ENCODE measurements at places on chromosomes 7 and 10.

DNA sequence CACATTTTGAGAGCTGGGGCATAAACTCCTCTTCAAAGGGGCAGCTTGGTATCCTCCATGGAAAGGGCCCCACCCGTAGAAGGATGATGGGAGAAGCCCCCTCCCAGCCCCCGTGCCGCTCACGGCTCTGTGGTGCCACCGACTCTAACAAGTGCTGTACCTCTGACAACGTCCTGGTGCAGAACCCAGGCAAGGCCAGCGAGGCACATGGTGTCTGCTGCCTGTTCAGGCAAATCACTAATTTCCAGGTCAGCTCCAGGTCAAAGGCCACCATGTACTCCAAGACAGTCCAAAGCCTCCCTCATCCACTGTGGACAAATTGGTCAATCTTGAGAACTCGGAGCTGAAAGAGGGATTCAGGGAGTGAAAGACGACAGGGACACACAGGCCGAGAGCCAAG, 11.4 kb upstream of the CNPY1 start:
- no peak for DNase-seq

DNA sequence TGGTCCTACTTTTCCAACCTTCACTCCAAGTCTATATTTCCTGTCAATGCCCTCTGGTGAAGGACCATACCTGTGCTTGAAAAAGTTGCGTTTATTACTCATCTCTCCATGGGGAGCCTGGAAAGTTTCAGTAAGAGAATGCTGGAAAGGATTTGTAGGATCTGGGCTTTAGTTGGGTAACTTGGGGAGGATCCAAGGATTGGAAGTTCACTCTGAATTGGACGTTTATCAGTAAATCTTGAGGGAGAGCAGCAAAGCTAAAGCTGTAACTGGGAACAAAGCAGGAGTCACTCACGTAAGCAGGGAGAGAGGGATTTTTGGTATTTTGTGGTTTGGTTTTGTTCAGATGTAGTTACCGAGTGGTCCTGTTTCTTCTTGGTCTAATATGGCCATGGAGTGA, 51.4 kb upstream of the NPVF start:
- no peak for DNase-seq

DNA sequence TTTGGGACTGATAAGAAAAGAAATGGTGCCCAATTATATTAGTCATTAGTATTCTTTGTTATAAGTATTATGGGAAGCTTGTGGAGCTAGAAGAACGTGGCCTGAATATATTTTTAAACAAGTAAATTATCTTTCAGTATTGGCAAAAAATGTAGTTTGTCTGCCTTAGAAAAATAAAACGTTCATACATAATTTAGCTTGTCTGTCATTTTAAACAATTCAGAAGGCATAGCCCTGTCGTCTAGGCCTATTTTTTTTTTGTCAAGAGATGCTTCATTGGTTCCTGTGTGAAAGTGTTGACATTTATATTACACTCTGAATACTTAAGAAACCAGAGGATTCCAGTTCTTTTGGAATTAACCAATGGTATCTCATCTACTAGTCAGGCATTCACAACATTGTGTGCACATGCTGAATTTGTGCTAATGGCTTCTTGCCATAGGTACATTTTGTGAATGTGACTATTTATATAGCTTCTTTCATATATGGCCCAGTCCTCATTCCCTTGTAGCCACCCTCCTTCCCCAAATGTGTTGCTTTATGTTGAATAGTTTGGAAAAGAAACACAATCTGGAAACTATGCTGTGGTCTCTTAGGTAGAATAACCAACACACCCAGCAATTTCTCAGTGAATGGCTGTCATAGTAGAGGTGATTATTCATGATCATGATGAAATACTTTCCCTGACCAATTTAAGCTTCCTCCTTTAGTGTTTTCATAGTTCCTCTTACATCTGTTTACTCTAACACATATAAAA, 435.8 kb downstream of the EXOC4 start:
- DNase-seq: peak; percentile 35

- DNase-seq: no peak
Observed at GRCh38 chr7:34269084-34269483, 363.7 kb downstream of the BMPER start.

- DNase-seq: no peak
Observed at GRCh38 chr7:69595415-69595814, 2.9 kb upstream of the AUTS2 start.

- no peak for DNase-seq
Observed at GRCh38 chr7:83925860-83926259, 268.7 kb downstream of the SEMA3A start.

DNA sequence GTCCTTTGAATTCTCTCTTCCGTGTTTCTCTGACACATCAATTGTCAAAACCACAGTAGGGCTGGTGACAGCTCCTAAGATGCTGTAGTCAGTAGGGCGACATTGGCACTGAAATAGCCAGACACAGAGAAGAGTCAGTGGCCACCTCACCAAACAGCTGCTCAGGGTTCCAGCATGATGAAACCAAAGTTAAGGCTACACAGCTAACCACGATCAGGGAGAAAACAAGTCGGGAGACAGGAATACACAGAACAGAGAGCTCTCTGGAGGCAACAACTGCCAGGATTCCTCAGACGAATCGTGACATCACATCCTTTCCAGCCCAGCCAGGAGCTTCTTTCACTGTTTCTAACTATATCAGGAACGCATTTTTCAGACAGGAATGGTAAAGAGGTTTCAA, 922.2 kb downstream of the SORCS1 start:
- DNase-seq: no peak

- no peak for DNase-seq
Observed at GRCh38 chr7:47693216-47693615, 111.3 kb upstream of the TNS3 start.

GRCh38 chr7:44246396-44247113, 45.8 kb downstream of the YKT6 start:
- DNase-seq: no peak

DNA sequence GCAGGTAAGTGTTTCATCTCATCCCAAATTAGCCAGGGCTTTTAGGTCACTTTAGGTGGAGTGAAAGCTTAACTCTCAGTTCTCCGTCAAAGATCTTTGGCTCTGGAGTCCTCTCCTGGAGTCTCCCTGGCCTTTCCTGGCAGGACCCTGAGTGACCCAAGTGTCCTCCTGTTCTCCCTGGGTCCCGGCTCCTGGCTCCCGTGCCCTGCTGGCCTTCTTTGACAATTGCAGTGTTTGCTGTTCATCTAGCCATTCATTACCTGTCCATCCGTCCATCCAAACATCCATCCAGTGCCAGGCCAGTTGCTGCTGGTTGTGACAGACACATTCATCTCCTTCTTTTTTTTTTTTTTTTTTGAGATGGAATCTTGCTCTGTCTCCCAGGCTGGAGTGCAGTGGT, 6.2 kb upstream of the TPST1 start:
- no peak for DNase-seq

DNA sequence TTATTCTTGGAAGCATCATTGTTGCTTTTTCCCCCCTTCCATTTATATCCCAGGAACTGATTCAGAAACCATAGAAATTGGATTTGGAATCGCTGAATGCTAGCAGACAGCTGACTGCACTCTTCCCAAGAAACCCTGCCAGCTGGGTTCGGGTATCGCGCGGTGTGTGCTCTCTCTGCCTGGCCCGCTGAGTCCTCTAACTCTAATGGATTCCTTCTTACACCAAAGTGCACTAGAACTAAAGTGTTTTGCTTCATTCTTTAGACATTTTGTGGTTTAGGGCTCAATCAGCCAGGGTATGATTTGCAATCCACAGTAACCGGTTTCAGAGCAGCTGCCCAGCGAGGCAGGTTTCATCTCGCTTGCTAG, 92.2 kb downstream of the EGFR start:
- DNase-seq: no peak

DNA sequence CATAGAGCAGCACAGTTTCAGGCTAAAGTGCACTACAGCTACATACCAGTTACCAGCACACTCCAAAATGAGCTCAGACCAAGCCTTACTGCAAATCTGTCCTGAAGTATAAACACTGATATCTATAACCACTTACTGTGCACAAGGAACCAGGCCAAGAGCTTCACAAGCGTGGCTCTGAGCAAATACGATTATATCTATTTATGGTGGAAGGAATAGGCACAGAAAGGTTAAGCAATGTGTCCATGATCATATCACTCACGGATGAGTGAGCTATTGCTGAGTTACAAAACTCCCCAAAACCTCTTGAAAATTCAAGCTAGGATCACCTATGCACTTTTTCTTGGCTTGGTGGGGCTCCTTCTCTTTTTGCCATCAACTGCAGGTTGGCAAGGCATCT, 84.9 kb downstream of the GPAM start:
- no peak for DNase-seq

DNA sequence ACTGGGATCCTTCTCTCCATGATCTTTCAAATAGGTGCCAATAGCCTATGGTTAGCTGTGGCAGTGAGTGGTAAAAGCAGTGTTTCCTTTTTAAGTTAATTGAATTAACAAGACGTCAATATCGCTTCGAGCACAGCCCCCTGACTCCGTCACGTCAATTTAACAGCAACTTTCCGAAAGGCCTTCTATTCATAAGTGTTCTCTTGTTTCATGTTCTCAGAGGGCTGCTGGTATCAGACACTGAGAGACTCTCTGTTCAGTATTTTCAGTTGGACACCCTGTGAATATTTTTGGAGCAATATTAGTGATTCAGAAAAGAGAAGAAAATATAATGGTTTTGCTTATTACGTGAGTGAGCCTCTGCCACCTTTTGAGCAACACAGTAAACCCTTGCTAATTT, 174.2 kb upstream of the INSYN2A start:
- DNase-seq: no peak

GRCh38 chr7:100621554-100621953, 9.2 kb downstream of the MOSPD3 start:
- no peak for DNase-seq

Data from suppressor macrophage treated with lipopolysaccharide for 1 hour (primary cell).